ENCODE measurements at places on chromosomes 4 and X.
A peak's percentile ranks its signal among the peaks of the same experiment; 100 is the strongest.

GRCh38 chr4:153927451-153927850, 138.6 kb upstream of the SFRP2 start:
- DNase-seq: peak; percentile 30

- no peak for DNase-seq
Measured at GRCh38 chr4:10765386-10765785, 80.8 kb upstream of the CLNK start.

DNA sequence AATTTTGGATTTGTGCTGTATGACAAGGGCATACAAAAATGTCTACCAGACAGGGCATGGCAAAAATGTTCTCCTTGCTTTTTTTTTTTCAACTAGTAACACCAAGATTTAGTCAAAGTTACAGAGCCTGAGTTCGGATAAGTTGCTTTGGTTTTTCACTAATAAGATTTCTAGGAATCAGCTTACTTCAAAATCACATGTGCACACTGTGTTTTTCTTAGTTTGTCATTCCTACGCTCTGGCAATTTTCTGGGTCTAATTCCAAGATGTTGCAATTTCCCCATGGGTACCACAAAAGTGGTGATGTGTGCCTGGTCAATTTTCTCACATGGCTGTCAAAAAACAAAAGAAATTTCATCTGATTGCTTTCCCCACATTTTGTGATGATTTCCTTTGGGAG, 6.3 kb downstream of the C1QTNF7 start:
- no peak for DNase-seq

DNA sequence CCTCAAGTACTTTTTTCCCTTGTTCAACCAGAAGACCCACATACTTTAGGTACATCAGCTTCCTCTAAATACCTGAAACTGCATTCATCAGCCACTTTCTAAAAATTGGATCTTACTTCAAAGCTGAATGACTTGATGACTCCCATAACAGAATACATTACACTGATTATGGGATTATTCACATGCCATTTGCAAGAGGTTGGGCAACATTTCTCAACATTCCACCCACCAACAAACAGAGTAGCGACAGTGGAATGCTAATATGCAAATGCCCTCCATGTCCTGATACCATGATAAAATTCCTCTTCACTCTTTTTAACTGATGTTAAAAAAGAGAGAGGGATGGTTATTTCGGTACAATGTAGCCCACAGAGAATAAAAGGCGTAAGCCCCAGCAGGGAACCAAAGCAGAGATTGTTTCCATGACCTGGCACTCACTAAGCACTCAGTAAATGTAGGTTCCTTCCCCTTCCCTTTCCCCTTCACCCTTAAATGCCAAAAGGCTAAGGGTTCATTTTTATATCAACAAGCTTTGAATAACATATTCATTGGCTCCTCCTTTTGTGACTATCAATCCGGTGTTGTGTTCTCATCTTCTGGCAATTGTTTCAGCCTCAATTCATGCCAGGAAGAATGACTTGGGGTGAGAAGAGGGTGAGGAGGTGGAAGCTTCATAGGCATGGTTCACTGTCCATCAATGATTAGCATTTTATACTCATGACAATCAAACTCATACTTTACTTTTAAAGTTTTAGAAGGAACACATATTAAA, 317.2 kb downstream of the DHX15 start:
- DNase-seq: peak; percentile 2

DNA sequence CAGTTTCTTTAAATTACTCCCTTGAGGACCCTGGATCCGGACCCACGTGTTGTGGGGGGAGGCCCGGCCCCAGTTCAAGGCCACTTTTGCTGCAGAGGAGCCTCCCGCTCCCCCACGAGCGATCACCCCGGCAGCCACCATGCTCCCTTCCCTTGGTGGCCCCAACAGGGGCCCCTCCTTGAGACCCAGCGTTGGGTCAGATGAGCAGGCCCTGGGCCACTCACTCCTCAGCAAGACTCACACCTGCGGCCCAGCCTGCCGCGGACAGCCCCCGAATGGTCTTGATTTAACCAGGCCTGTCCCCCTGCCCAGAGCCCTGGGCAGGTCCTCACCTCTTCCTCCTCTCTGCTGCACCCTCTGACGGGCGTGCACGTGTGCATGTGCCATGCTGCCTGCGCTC, 4.3 kb downstream of the CPLX1 start:
- no peak for DNase-seq

All from EH (cell line).